ENCODE measurements at places on chromosomes 4 and X.

GRCh38 chr4:169239221-169239905 is 31.4 kb downstream of the SH3RF1 start:
- H3K4me3 ChIP-seq: no peak overlapping the region
- peaks cover 4% of the 10 kb centered on the region for H3K36me3 ChIP-seq
- DNase-seq: no peak
- no peak overlapping the region for H3K27ac ChIP-seq
- H3K4me1 ChIP-seq: peaks cover 10% of the 10 kb centered on the region

DNA sequence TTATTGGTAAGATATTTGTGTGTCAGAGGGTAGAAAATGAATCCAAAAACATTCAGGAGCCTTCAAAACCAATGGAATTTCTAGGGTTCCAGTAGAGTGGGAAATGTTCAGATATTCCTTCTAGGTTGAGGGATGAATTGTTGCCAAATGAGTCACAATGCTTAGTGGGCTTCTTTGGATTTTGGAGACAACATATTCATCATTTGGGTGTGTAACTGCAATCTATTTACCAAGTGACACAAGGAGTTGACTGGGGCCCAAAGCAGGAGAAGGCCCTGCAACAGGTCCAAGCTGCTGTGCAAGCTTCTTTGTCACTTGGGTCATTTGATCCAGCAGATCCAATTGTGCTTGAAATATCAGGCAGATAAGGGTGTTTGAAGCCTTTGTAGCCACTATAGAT is 551.5 kb upstream of the PITX2 start:
- H3K36me3 ChIP-seq: no peaks in the 10 kb centered on the region
- H3K27me3 ChIP-seq: no peaks in the 10 kb centered on the region
- DNase-seq: no peak
- no peak overlapping the region for H3K4me3 ChIP-seq
- no peak overlapping the region for H3K27ac ChIP-seq
- H3K4me1 ChIP-seq: no peaks in the 10 kb centered on the region

GRCh38 chrX:69050051-69050765 is 115.0 kb downstream of the PJA1 start:
- peaks cover 2% of the 10 kb centered on the region for H3K27me3 ChIP-seq
- H3K27ac ChIP-seq: no peak overlapping the region
- no peaks in the 10 kb centered on the region for H3K36me3 ChIP-seq
- no peak for DNase-seq
- no peak overlapping the region for H3K4me3 ChIP-seq
- H3K4me1 ChIP-seq: no peaks in the 10 kb centered on the region

DNA sequence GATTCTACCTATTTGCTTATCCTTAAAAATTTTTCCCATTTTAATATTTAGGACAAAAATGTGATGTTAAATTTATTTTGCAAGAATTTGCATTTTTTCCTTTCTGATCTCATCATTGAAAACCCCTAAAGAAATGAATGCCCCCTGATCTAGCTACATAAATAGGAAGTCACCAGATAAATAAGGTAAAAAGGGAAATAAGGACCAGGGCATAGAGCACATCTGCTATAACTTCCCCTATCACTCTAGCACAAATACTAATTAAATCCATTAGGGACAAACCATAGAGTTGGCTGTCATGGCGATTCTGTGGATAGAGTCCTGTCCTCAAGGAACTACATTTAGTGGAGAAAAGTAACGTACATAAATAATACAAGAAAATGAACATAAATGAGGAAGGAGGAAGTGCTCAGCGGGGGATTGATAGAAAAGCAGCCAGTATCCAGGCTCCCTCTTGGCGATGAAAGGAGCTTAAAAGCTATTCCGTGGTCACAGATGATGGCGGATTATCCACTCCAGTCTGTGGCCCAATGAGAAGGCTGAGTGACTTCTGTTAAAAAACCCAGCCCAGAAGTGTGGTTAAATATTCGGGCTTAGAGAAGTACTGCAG is 76.9 kb upstream of the RPL34 start:
- H3K4me3 ChIP-seq: no peak overlapping the region
- DNase-seq: no peak
- no peaks in the 10 kb centered on the region for H3K4me1 ChIP-seq
- no peak overlapping the region for H3K27ac ChIP-seq
- H3K27me3 ChIP-seq: peaks cover 1% of the 10 kb centered on the region
- H3K36me3 ChIP-seq: peaks cover 3% of the 10 kb centered on the region

GRCh38 chrX:103610282-103610681 is 2.5 kb downstream of the TCEAL3 start:
- H3K27me3 ChIP-seq: peaks cover 2% of the 10 kb centered on the region
- H3K4me3 ChIP-seq: no peak overlapping the region
- peaks cover 4% of the 10 kb centered on the region for H3K36me3 ChIP-seq
